ENCODE measurements at places on chromosomes 3 and 15. TPM values are rescaled to one million over a fixed set of nuclear protein-coding genes. Genes with fewer than 3 reads are reported as not detected.

The IMPG2 gene
- total RNA-seq = 0.56 TPM

The ARHGEF26 gene
- total RNA-seq = 0.12 TPM

The CACNA2D2 gene
- total RNA-seq = 4.1 TPM

DNA sequence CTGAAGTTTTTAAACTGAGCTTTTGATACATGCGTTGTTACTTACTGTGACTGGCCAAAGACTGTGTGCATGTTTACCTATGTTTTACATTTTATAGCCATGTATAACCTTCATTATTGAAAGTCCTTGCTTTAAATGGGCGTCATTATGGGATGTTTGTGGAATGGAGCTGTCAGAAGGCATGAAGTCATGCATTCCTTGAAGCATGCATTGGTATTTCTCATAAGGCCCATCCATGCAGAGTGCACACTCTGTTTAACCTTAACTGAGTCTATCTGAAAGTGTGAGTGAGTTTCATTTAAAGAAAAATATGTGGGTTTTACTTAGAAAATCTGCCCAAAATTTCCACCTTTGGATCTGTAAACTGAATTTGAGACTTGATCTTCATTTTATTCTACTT lies 51.1 kb downstream of the PSMD6 start:
- no peak for DNase-seq
- no peak overlapping the region for H3K4me3 ChIP-seq
- peaks cover 4% of the 10 kb centered on the region for H3K36me3 ChIP-seq

DNA sequence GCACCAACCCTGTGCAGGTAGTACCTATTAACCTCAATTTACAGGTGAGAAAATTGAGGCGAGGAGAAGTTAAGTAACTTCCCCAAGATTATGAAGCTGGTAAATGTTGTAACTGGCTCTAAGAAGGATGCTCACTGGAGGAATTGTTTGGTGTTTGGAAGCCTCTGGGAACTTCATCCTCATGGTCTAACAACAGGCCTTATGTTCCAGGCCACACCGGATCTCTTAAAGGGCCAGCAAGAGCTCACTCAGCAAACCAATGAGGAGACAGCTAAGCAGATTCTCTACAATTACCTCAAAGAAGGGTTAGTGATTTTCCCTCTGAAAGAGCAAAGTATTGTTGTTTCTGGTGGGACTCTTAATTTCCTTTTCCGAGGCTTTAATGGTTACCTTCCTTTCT lies 63.9 kb downstream of the CGNL1 start:
- no peak overlapping the region for H3K4me3 ChIP-seq
- H3K27me3 ChIP-seq = peaks cover 2% of the 10 kb centered on the region
- no peak for DNase-seq
- no peaks in the 10 kb centered on the region for H3K4me1 ChIP-seq
- no peaks in the 10 kb centered on the region for H3K36me3 ChIP-seq

- H3K27me3 ChIP-seq = no peaks in the 10 kb centered on the region
- no peak overlapping the region for H3K4me3 ChIP-seq
- H3K36me3 ChIP-seq = no peaks in the 10 kb centered on the region
- no peak overlapping the region for H3K27ac ChIP-seq
- H3K4me1 ChIP-seq = no peaks in the 10 kb centered on the region
- no peak for DNase-seq
These were observed 621.5 kb upstream of the SEMA6D start for GRCh38 chr15:47095833-47096232.

DNA sequence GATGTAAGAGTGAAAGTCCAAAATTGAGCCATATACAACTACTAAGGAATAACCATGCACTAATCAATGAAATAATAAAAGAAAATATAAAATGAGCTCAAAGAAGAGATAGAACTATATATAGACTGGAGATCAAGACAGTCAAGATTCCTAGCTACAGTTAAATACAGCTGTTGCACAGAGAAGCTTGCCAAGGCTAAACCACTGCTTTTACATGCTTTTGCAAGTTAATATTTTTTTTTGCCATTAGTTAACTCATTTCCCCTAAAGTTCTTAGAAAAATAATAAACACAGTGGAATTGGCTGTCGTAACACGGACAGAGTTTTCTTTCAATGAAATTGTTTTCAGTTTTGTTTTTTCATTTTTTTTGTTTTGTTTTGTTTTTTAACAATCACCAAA lies 123.0 kb downstream of the VGLL3 start:
- no peak for DNase-seq
- H3K27ac ChIP-seq = no peak overlapping the region
- no peak overlapping the region for H3K4me3 ChIP-seq
- no peaks in the 10 kb centered on the region for H3K36me3 ChIP-seq
- H3K27me3 ChIP-seq = no peaks in the 10 kb centered on the region

Data from T-cell (primary cell).